Sigmoid colon (tissue), 7 donors: ENCODE measurements at places on chromosomes 3 and 15. TPM values are rescaled to one million over a fixed set of nuclear protein-coding genes. Genes with fewer than 3 reads are reported as not detected.
A peak's percentile ranks its signal among the peaks of the same experiment; 100 is the strongest.

- H3K4me3 ChIP-seq: no peak overlapping the region
- H3K27me3 ChIP-seq: no peaks in the 10 kb centered on the region
- no peaks in the 10 kb centered on the region for H3K36me3 ChIP-seq
- peak; percentile 21 for DNase-seq
- H3K27ac ChIP-seq: no peak overlapping the region
- no peaks in the 10 kb centered on the region for H3K4me1 ChIP-seq
Measured at GRCh38 chr3:128663151-128663550, 12.5 kb upstream of the RPN1 start.

- peak overlapping the region; percentile 86 for H3K27ac ChIP-seq
- H3K4me3 ChIP-seq: peak overlapping the region; percentile 69
- H3K36me3 ChIP-seq: no peaks in the 10 kb centered on the region
- no peaks in the 10 kb centered on the region for H3K27me3 ChIP-seq
Measured at GRCh38 chr3:121748680-121749275, 763 bp downstream of the GOLGB1 start.

DNA sequence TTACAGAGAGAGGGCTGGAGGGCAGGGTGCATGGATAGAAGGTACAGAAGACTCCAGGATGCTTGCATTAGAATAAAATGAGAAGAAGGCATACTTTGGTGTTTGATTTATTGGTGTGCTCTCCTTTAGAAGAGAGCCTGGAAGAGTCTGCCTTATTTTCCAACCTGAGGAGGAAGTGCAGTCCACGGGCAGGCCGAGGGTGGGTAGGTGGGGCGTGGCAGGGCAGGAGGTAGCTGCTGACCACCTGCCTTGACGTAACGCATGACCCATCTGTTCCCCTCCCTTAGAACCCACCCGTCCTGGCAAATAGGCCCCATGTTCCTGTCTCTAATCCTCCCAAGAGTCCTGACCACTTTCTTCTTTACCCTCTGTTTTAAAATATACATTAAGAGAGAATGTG is 222.3 kb upstream of the LYSMD4 start:
- H3K27me3 ChIP-seq: peaks cover 23% of the 10 kb centered on the region
- no peaks in the 10 kb centered on the region for H3K36me3 ChIP-seq
- no peaks in the 10 kb centered on the region for H3K4me1 ChIP-seq
- no peak overlapping the region for H3K4me3 ChIP-seq
- no peak overlapping the region for H3K27ac ChIP-seq

GRCh38 chr3:160129459-160130061 is 95.7 kb upstream of the C3orf80 start:
- H3K4me1 ChIP-seq: no peaks in the 10 kb centered on the region
- H3K27ac ChIP-seq: no peak overlapping the region
- no peaks in the 10 kb centered on the region for H3K27me3 ChIP-seq
- no peaks in the 10 kb centered on the region for H3K36me3 ChIP-seq

The PRR20G gene
- total RNA-seq: not detected

The CCDC174 gene
- 20.5 TPM for total RNA-seq
